ENCODE measurements at places on chromosomes 2 and 18.

DNA sequence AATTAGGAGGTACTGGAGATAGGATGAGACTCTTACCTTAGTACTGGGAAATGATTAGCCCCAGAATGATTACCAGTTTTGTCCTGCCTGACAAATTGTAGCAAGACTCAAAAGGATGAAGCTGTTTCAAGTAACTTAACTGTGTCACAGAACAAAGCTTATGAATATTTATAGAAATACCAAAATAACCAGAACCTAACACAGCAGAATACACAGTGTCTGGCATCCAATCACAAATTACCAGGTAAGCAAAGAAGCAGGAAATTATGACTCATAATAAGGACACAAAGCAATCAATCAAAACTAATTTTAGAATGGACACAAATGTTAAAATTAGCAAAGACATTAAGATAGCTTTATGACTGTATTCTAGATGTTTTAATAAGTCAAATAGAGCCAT lies 91.9 kb downstream of the CTNNA2 start:
- no peak for DNase-seq

GRCh38 chr2:165479856-165480255 lies 10.4 kb downstream of the CSRNP3 start:
- no peak for DNase-seq

- peak; percentile 49 for DNase-seq
These were observed 655 bp downstream of the RND3 start for GRCh38 chr2:150486539-150487484.

DNA sequence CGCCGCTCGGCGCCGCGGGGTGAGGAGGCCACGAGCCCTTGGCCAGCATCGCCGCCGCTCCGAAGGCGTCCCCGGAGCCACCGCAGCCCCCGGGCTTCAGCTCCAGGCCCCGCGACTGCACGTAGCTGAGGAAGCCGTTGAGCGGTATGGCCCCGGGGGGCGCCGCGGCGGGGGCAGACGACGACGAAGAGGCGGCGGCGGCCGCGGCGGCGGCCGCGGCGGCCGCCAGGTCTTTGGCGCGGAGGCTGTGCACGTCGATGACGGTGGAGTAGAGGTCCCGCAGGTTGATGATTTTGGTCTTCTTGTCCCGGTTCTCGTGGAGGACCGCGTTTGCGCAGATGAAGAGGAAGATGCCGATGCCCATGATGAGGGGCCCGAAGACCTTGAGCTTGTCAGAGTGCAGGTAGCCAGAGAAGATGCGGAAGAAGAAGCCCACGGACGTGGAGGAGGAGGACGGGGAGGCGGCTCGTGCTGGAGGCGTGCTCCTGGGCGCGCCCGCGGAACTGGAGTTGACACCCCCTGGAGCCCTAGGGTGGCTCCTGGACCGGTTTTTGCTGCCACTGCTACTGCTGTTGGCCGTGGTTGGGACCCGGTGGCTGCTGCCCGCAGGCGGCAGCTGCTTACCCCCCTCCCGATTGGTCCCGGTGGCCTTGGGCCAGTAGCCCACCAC lies 4.0 kb downstream of the TMEM200C start:
- DNase-seq, result no peak

DNA sequence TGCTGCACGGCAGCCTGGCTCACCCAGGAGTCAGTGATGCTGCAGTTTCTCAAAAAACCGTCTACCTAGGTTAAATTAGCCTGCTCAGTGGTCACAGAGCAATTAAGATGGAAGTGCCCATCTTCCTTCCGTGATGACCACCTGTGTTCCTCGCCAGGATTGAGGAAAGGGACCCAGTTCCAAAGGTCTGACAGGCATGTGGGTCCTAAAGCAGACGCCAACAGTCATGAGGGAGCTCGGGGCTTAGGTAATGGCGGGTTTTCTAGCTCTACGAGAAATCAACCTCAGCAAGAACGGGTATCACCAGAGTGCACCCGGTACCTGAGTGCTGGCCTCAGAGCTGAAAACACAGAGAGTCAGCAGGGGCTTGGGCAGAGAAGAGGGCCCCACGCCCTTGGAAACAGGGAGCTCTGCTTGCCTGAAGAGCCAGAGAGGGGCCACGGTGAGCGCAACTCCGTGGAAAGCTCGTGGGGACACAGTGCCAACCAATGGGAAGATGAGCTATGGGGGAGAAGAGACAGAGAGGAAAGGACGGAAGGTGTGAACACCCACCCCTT lies 34.3 kb upstream of the DNMT3A start:
- no peak for DNase-seq

GRCh38 chr2:233185330-233185729 lies 66.1 kb upstream of the ATG16L1 start:
- no peak for DNase-seq

- DNase-seq, result no peak
These were observed 23.5 kb downstream of the GPC1 start for GRCh38 chr2:240458900-240459391.

DNA sequence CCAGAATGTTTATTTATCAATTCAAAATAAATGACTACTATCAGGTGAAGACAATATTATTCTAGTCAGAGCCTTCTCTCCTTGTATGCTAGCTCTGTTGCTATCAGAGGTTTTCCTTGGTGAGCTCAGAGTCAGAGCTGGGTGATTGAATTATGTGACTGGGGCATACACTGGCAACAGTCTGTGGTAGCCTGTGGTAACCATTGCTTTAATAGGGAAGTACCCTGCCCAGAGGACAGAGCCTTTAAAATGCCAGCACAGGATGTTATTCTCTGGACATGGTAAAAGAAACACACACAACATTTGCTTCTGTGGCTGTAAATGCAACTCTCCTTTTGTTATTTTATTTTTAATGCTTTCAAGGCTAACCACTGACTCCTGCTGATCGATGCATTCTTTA lies 124.7 kb downstream of the PPP1R1C start:
- DNase-seq, result no peak

GRCh38 chr2:160970052-160970965 lies 189.9 kb upstream of the TANK start:
- peak; percentile 66 for DNase-seq

GRCh38 chr18:50523165-50523564 lies 36.7 kb upstream of the MAPK4 start:
- DNase-seq, result no peak

GRCh38 chr2:221096706-221097567 lies 475.2 kb downstream of the EPHA4 start:
- no peak for DNase-seq

- no peak for DNase-seq
These were observed 53.5 kb downstream of the DGKD start for GRCh38 chr2:233407771-233408181.

GRCh38 chr2:7825591-7826312 lies 856.1 kb upstream of the ID2 start:
- DNase-seq, result no peak

DNA sequence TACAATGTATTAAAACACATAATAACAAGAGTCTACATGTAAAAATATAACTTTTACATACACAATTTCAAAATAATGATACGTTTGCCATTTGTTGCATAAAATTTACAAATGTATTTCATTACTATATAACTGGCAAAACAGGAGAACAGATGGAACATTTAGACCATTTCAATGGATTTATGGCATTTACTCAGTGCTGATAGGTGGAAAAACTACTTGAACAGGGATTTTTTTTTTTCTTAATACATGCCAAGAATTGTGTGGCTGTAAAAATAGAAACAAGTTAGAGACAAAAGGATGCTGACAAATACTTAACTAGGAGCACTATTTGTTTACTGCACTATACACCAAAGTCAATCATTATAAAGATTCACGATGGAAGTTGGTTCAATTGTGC lies 266.8 kb upstream of the CCDC68 start:
- DNase-seq, result no peak

- DNase-seq, result peak; percentile 5
These were observed 207.1 kb downstream of the TDRD15 start for GRCh38 chr2:21330786-21331391.

- DNase-seq, result no peak
These were observed 171.1 kb downstream of the ZEB2 start for GRCh38 chr2:144348846-144349245.

GRCh38 chr2:227349989-227350612 lies 25.1 kb downstream of the MFF start:
- no peak for DNase-seq

DNA sequence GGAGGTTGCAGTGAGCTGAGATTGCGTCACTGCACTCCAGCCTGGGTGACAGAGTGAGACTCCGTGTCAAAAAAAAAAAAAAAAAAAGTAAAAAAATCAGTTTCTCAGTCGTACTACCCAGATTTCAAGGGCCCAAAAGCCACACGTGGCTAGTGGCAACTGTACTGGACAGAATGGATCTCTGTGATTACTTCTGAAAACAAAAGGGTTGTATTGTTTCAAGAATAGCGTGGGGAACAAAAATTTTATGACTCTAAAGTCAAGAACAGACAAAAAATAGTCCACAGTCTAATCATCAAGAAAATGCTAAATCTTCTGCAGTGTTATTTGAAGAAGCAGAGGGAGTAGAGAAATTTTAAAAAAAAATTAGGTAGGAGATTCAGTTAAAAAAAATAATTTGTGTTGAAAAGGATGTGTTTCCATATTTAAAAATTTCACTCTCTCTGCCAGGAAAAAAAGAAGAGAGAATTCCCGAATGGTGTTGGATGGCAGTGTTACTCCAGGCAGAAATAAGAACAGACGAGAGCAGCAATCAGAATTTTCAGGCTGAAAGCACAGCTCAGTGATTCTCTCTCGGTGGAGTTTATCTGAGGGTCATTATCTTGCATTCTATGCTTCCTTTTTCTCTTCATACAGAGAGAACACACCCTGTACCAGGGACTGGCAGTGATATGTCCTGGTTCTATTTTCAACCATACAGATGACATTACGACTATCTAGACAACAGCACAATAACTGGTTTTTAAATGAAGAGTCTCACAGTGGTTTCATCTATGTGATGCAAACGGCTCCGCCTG lies 61.8 kb downstream of the CABYR start:
- DNase-seq, result no peak

- no peak for DNase-seq
These were observed 126.8 kb upstream of the CAPN13 start for GRCh38 chr2:30934066-30934465.

GRCh38 chr18:45316127-45316526 lies 299.1 kb upstream of the SLC14A2 start:
- no peak for DNase-seq

GRCh38 chr2:237603718-237604362 lies 13.3 kb upstream of the RAB17 start:
- DNase-seq, result no peak

DNA sequence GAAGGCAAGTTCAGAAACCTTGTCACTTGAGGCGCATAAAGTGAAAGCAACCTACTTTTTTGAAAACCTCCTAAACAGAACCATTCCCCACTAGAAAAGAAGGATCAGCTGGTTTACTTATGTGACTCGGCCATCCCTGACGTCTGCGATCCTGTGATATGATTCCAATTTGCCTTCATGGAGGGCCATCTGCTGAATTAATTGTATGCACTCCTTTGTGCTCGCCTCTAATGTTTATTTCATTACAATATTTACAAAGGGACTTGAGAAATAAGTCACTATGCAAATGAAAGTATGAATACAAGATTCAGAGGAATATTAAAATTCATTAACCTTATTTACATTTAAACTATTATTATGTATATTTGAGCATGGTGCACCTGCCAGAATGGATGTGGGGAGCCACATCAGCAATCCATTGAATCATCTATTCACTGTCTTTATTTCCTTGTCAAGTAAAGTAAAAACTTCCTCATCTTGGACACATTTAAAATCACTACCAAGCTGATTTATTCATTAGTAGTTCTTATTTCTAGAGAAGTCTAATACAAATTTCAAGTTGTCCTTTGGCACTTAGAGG lies 96.5 kb downstream of the RBM43 start:
- no peak for DNase-seq

DNA sequence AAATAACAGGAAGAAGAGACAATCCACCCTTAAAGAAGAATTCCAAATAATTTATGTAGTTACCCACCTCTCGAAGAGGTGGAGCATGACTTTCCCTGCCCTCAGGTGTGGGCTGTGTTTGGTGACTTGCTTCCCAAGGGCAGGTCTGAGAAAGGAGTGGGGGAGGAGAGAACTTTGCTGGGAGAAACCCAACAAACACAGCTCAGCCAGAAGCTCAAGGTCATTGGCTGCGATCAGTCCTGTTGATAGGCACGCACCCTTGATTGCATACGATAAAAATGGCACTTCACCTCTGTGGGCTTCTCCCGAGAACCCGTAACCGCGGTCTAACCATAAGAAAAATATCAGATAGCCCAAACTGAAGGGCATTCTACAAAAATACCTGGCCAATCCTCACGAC lies 157.5 kb upstream of the ID2 start:
- DNase-seq, result no peak

GRCh38 chr18:42268186-42268725 lies 313.2 kb downstream of the PIK3C3 start:
- no peak for DNase-seq

- no peak for DNase-seq
These were observed 17.1 kb upstream of the ATRAID start for GRCh38 chr2:27194538-27195354.

DNA sequence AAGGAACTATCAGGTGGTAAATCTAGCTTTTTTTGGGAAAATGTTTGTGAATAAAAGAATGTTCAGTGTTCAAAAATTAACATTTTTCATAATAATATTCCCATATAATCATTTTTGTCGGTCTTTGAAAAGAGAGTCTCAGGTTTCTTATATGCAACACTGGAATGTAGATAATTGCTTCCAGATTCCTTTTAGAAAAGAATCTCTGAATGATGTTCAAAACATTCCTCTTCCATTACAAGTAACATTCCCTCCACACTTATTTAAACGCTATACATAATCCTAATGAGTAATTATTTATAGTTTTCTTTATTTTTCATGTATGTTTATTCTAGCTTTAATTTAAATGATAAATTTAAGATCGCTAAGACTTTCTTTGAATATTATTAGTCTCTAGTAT lies 7.0 kb downstream of the ZSWIM2 start:
- no peak for DNase-seq

DNA sequence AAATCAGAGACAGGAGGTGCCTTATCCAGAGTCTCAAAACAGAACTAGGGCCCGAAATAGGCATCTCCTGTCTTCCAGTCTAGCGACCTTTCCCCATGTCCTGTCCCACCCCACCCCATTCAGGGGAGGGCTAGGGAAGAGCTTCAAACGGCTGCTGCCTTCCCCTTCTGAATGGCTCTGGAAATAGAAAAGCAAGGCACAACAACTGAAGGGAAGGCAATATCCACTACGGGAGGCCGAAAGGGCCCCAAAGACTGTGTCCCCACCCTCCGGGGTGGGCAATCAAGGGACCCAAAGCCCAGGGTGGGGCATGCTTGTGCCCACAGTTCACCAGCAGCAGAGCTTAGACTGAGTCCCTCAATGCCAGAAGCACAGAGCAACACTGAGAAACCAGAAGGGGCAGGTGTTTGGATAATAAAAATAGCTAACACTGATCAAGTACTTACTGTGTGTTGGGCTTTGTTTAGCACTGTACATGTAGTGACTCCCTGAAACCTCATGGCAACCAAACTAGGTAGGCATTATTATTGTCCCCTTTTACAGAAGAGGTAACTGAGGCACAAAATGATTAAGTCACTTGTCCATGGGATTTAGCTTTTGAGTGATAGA lies 38.5 kb downstream of the CYRIA start:
- no peak for DNase-seq

- no peak for DNase-seq
These were observed 192.7 kb downstream of the DYSF start for GRCh38 chr2:71646028-71646427.

GRCh38 chr2:109478906-109479493 lies 134.8 kb downstream of the SEPTIN10 start:
- DNase-seq, result no peak

GRCh38 chr2:119233326-119234020 lies 9.8 kb downstream of the STEAP3 start:
- DNase-seq, result no peak

Measured in SK-N-DZ (cell line).